ENCODE measurements at places on chromosomes 11 and 22. TPM values are rescaled to one million over a fixed set of nuclear protein-coding genes. Genes with fewer than 3 reads are reported as not detected.
A peak's percentile ranks its signal among the peaks of the same experiment; 100 is the strongest.

GRCh38 chr11:77269484-77270123, 31.9 kb downstream of the GDPD4 start:
- DNase-seq, result no peak

DNA sequence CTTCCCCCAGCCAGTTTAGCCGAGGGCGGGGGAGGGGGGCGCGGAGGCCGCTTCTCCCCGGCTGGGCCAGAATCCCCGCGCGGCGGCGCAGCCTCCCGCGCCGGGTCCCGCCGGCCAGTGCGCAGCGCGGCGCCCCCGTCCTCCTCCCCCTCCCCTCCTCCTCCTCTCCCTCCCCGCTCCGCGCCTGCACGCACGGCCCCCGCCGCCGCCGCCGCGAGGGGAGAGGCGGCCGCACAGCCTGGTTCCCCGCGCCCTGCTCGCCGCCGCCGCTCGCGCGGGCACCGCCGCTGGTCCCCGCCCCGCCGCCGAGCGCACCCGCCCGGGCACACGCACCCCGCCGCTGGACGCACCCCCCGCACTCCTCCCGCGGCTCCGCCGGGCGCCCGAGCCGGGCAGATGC, at the start of gene FLRT1:
Gene FLRT1 (plus strand): TSS at position 356 of the 400 bp plus-strand sequence. CDS start 80,337 bp downstream, outside the sequence.
- no peak for DNase-seq

DNA sequence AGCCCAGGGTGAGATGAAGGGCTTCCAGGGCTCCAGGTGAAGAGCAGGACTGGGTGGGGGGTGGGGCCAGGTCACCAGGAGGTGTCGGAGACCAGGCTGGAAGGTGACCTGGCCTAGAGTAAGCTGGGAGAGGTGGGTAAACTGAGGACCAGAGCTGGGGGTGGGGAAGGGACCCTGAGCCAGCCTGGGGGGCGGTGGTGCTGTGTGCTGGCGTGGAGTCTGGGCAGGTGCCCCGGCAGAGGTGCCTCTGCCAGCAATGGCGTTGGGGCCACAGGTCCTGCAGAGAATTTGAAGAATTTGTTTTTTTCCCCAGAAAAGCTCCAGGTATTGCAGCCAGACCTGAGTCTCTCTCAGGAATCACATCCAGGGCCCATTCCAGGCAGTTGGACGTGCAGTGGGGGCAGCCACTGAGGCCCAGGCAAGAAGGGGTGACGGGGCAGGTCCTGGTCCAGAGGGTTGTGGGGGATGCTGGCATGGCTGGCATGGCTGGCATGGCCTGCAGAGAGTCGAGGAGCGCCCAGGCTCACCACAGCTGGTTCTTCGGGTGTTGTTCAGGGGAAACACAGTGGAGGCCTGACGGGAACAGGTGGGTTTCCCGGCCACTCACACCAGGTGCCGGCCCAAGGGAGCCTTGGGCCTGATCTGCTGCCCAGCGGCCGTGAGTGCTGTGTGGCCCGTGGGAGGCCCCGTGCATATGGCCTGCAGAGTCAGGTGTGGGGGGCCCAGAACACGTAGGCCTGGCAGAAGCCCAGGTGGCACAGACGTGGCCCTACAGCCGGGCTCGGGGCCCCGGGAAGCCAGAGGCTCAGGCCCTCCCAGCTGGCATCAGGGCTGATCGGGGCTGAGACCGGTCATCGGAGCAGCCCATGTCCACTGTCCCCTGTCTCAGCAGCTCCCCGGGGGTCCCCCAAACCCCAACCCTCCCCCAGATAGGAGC, 6.4 kb upstream of the MUC6 start:
- DNase-seq, result no peak

GRCh38 chr11:111944139-111944538, 7.0 kb downstream of the DIXDC1 start:
- DNase-seq, result no peak

DNA sequence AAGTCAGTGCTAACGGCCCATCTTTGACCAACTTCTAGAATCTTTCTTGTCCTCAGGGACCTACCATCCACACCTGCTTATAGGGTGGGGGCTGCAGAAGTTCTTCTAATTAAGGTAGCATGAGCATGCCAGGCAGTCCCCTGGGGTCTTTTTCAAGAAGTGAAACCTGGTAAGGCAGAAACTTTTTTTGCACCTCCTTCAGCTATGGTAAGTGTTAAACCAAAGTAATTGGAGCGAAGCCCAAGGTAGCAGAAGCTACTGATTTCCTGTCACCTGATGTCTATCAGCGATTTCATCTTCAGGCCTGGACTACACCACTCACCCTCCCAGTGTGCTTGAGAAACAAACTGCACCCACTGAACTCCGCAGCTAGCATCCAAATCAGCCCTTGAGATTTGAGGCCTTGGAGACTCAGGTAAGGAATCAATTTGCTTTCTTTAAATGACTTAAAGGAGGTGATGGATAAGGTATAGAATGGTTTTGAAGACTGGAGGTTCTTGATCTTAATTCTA, at the start of gene MS4A1:
Gene MS4A1 (plus strand): TSS at position 317 of the 512 bp plus-strand sequence. CDS start 6,528 bp downstream, outside the sequence.
- no peak for DNase-seq

DNA sequence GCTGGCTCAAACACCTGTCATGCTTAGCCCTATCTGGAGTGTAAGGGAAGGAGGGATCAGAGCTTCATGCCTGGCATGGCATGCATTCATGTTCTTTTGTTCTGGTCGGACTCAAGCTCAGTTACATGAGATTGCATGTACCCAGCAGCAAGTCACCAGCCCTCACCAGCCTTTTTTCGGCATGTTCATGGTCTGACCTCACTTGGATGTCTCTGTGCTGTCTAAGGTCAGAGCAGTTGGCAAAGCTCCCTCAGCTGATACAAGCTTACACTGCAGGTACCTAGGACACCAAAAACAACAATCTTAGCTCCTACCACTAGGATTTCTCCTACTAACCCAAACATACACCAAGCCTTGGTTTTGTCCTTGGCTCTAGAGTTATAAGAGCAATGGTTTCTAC, 152.6 kb downstream of the BARX2 start:
- DNase-seq, result no peak

GRCh38 chr11:35751664-35752061, 89.1 kb downstream of the TRIM44 start:
- no peak for DNase-seq

DNA sequence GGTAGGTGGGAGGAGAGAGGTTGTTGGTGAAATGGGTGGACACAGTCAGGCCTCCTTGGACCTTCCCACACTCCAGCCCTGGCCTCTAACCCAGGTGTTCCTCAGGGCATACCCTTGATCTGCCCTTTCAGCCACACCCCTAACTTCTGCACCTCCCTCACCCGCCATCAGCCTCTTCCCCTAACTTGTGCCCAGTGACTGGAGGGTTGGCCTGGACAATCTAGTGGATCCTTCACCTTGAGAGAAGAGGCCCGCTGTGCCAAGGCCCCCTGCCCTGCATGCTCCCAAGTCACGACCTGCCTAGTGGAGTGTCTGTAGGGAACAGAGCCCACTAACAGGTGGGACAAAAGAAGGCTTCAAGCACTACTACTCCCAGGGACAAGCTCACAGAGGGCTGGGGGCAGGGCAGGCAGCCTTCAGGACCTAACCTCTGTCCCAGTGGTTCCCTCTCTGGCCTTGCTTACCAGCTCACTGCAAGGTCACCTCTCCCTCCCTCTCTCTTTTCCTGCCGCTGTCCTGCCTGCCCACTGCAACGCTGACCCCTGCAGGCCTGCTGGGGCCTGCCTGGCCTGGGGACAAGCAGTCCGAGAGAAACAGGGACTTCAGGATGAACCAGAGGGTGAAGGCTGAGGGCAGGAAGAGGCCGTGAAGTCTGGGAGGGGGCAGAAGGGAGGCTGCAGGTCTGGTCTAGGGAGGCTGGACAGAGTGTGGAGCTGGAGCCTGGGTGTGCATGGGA, 3.3 kb downstream of the SYT7 start:
- DNase-seq, result no peak

DNA sequence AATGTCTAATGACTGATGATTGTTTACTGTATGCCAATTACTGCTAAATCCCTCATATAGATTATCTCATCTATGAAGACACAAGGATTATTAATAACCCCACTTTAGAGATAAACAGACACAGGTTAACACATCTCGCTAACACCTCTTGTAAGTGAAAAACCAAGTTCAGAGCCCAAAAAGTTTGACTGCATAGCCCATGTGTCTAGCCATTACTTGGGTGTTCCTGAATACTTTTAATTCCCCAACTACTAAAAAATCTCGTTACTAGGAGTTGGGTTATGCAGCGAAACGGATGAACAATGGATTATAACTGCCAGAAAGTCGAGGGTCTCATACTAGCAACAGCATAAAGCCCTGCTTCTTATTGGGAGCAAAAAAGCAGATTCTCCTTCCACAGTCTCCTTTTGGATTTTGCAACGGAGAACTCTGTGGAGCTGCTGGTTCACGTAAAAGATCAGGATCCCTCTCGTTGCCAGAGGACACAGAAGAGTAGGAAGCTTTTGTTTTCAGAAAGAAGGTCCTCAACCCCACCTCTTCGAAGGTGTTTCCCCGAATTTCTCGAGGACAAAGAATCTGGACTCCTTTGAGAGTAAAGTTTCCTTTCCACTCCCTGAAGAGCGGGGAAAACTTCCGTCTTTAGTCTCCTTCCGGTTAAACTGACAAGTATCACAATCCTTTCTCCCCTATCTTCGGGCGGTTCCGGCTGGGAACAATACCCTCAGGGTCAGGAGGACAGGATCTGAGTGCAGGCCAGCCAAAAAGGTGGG, 979 bp downstream of the ZBED5 start:
- DNase-seq, result no peak

DNA sequence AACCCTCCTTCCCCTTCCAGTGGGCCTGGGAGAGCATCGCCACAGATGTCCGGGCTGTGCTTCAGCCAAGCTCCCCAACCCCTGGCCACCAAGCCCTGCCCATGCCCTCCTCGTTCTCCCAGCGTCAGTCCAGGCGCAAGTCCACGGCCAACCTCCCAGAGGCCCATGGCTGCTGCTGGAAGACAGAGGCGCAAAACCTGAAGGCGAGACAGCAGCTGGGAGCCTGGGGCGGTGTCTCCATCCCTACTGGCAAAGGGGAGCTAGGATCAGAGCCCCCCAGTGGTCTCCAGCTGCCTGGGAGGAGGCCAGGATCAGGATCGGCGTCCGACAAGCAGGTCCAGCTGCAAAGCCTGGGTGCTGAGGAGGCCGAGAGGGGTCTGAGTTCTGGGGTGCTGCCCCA, 1.9 kb downstream of the TSGA10IP start:
- DNase-seq, result no peak

- peak; percentile 78 for DNase-seq
Measured at GRCh38 chr11:12377106-12377823, at the start of gene PARVA. Gene PARVA (plus strand): TSS chr11:12377571. CDS start chr11:12377648, 77 bp downstream.

The MED19 gene
- 12.7 TPM for total RNA-seq

The CARD18 gene
- total RNA-seq, result not detected

The MPPED1 gene
- 0.78 TPM for total RNA-seq

The APOL3 gene
- total RNA-seq, result 47.4 TPM
